Stimulated activated CD4-positive, alpha-beta T cell treated with anti-CD3 and anti-CD28 coated beads, TNF-alpha, amount 100 ng/mL, for 1 hour (primary cell): ENCODE measurements at places on chromosomes 6 and 20.

- no peak for DNase-seq
Measured at GRCh38 chr20:41300886-41301285, 16.6 kb downstream of the ZHX3 start.

GRCh38 chr6:48777411-48777810 is 666.4 kb upstream of the PTCHD4 start:
- no peak for DNase-seq

DNA sequence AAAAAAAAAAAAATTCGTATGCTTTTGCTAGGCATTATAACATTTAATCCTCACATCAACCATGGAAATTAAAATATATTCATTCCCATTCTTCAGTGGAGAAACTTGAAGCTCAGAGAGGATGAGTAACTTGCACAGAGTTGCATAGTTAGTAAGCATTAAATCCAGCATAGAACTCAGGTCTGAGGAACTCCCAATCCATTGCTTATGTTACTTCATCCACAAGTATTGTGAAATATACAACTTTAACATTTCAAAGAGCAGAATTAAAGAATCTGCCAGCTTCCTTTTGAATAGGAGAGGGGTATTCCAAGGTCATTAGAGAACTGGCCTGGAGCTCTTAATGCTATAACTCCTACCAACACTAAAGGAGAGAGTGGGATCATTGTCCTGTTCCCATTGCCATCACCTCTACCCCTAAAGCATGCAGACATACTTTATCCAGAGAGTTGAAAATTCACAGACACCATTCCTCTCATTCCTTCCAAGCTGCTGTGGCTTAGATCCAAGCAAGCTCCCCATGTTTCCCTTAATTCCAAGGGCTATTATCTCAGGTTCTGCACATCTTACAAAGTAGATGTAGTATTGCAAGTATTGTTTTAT is 91.9 kb downstream of the FLRT3 start:
- no peak for DNase-seq

DNA sequence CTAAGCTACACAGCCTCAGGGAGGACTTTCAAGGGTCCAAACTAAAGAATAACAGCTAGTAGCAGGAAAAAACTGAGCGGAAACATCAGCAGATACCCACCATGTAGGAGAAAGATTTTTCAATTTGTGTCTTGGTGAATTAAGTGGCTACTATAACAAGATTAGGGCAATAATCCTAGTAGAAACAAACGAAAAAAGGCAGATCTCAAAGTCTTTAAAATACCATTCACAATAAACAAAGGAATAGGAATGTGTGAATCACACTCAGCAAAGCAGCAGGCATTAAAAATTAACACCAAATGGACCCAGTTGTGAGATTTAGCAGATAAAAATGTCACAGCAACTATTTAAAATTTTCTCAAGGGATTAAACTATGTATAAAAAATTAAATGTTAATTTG is 761.2 kb downstream of the TENT5A start:
- DNase-seq = no peak

- DNase-seq = no peak
Measured at GRCh38 chr6:155193526-155193925, 70.3 kb upstream of the CLDN20 start.

GRCh38 chr20:5913166-5913565 is 37.2 kb downstream of the TRMT6 start:
- DNase-seq = no peak

- no peak for DNase-seq
Measured at GRCh38 chr6:159908535-159908934, 17.7 kb downstream of the MAS1 start.

DNA sequence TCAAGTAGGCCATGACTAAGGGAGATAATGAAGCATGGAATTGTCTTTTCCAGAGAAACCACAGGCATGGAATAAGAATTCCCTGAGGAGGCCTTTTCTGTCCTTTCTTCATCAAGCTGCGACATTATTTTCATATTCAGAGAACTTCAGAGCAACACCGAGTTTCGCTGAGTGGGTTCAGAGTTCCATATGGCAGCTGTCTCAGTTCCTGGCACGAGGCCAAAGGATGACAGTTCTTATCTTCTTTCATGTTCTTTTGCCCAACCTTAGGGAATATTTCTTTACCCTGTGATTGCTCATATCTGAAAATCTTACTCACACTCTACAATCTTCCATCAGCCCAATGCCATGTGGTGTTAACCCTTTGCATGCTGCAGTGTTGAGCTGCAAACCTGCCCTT is 135.3 kb upstream of the BMP2 start:
- no peak for DNase-seq

DNA sequence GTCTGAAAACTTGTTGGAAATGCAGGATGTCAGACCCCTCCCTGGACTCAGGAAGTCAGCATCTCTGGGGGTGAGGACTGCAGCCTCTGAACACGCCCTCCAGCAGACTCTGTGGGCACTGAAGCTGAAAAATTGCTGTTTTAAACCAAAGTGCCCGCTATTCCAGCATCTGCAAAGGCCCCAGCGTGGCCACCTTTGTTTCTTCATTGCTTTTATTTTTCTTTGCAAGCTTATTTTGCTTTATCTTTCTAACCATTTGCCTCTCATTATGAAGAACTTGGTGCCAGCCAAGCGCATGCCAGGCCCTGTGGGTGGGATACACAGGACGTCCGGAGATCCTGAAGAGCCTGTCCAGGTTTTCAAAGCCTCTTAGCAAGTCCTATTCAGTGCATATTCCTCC is 203.9 kb upstream of the CST7 start:
- DNase-seq = no peak

- no peak for DNase-seq
Measured at GRCh38 chr20:4817230-4817671, 95.5 kb downstream of the PRND start.

DNA sequence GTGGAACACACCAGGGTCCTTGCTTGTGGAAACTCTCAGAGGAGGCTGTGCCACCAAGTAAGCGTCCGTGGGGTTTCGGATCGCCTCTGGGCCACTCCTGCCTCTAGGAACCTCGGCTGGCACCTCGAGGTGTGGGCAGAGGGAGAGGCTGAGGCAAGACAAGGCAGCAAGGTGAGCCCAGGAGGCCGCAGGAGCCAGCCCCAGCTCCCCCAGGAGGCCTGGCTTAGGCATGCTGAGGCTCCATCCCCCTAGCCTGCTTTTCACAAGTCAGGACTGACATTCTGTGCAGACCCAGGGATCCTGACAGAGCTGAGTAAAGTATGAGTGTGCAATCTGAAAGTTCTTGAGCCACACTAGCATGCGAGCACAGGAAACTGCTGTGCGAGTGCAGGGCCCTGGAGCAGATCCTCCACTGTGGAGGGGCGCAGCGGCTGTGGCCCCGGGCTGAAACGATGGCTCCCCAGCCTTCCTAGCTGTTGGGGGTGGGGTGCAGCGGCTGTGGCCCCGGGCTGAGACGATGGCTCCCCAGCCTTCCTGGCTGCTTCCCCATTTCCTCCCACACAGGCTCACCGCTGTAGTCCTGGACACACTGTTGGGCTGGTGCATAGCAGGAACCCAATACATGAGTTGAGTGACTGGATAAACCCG is 75.2 kb upstream of the CD93 start:
- DNase-seq = no peak

DNA sequence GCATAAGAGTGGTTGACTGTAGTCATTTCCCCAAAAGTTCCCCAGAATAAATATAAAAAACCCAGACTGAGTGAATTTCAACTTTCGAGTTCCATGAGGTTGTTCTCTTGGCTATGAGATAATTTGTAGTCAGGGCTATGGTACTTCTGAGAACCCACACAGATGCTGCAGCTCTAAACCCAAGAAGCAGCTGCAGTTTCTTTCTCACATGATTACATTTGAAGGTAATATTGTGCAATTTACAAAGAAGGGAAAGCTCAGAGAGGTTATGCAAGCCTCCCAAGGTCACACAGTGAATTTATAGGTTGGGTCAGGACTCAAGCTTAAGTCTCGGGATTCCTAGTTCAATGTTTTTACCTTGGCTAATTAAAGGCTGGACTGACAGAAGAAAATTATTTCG is 29.7 kb upstream of the CD93 start:
- DNase-seq = no peak

GRCh38 chr6:21911208-21911607 is 317.7 kb downstream of the SOX4 start:
- DNase-seq = no peak

- peak; percentile 20 for DNase-seq
Measured at GRCh38 chr20:381581-382290, 1.2 kb downstream of the TRIB3 start.

DNA sequence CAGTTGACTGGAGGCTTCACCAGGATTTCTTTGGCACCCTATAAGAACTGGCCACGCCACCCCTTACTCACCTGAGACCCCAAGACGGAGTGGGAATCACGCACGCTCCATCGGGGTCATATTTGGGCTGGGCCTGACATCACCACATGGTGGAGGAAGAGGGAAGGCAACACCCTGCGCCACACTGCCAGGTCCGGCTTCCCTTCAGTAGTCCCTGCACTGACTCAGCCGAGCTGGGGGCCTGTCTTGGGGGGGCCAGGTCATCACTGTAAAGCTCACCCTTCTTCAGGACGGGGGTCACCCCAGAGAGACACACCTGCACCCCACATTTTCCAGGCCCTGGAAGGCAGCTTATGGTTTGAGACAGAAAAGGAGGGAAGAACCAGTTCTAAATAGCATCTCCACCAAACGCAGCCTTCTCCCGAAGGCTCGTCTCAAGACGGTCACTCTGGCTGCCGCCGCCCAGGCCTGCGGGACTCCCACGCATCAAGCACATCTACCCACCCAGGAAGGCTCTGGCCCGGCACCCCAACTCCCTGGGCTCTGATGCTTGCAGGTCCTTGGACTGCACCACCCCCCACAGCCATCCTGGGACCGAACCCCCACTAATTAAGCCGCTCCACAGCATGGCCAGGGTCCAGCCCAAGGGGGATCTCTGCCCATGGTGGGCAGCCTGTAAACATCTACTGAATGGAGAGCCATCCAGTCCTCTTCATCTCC is 51.8 kb downstream of the GINS1 start:
- DNase-seq = no peak

DNA sequence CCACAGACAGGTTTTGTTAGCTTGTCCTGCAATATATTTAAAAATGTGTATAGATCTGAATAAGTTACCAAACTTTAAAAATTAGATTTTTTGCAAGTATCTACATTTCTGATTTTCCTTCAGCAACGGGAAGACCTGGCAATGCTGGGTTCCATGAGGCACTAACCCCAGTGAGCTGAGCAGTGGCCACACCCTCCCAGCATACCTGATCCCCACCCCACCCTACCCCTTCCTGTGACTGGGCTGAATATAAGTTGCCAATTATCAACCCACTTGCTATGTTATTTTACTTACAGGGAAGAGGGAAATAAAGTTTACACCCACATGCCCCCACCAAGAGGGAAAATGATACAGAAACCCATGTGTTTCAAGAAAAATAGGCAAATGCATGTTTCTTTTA is 70.3 kb upstream of the RALGAPA2 start:
- no peak for DNase-seq

DNA sequence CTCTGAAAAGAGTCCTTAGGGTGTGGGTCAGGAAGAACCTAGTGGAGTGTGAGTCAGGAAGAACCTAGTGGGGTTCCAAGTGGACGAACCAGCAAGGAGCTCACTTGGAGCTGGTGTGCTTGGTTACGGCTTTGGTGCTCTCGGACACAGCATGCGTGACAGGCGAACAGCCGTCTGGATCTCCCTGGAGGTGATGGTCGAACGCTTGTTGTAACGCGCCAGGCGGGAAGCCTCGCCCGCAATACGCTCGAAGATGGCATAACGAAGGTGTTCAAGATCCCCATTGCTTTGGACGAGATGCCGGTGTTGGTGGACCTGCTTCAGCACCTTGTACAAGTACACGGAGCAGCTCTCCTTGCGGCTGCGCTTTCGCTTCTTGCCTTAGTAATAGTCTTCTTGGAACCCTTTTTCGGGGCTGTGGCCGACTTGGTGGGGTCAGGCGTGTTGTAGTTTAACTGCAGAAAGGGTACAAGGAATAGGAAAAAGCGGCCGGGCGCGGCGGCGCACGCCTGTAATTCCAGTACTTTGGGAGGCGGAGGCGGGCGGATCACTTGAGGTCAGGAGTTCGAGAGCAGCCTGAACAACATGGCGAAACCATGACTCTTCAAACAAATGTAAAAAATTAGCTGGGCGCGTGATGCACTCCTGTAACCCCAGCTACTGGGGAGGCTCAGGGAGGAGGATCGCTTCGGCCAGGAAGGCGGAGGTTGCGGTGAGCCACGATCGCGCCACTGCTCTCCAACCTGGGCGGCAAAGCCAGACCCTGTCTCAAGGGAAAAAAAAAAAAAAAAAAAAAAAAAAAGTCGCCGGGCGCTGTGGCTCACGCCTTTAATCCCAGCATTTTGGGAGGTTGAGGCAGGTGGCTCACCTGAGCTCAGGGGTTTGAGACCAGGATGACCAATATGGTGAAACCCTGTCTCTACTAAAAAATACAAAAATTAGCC is 48.0 kb downstream of the OR2B2 start:
- no peak for DNase-seq

DNA sequence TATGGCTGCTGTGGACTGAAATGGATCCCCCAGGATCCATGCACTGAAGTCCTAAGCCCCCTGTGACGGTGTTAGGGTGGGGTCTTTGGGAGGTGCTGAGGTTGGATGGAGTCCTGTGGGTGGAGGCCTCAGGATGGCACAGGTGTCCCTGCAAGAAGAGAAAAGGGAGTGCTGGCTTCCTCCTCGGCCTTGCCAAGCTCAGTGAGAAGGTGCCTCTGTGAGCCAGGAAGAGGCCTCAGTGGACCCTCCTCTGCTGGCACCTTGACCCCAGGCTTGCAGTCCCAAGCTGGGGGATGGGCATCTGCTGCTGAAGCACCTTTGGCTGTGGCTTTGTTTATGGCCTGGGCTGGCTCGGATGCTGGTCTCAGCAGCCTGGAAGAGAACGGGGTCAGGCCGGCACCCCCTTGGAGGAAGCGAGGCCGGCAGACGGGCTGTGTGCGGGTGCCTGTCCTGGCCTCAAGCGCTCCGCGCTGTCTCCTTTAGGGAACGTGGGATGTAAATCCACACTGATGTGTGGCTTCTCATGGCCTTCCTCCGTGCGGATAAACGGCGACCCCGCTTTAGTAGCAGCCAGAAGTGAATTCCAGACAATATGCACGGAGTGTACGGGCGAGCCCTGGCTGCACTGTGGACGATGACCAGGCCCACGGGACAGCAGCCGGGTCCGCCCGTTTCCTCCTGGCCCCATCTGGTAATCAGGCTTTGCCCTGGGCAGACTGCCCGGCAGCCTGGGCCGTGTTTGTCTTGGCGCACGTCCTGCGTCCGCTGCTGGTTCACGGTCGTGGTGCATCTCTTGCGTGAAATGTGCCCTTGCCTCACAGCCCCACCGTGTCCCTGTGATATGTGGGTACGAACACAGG is 182.6 kb downstream of the ERMARD start:
- no peak for DNase-seq

DNA sequence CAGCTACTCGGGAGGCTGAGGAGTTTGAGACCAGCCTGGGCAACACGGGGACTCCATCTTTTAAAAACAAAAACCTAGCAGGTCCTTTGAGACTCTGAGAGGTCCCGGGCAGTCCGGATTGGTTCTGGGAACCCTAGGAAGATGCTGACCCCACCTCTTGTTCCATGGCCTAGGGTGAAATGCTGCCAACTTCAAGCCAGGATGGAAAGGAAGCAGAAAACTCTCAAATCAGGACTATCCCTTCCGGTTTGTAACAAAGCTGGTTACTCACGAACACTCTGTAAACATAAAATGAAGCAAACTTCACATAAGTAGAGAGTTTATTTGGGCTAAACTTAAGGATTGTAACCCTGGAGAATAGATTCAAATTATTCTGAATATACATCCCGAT is 28.0 kb downstream of the CAPN11 start:
- no peak for DNase-seq

- no peak for DNase-seq
Measured at GRCh38 chr6:159969204-159969912, 476 bp downstream of the IGF2R start.
